ENCODE measurements at places on chromosomes 13 and 19.

- DNase-seq = no peak
These were observed 4.1 kb downstream of the U2AF2 start for GRCh38 chr19:55658846-55659459.

GRCh38 chr19:43726736-43727592 is 11.1 kb downstream of the IRGC start:
- no peak for DNase-seq

GRCh38 chr19:35000647-35001501 is 751 bp downstream of the GRAMD1A start:
- peak; percentile 28 for DNase-seq

- DNase-seq = peak; percentile 63
These were observed 5.1 kb downstream of the USE1 start for GRCh38 chr19:17220207-17220758.

DNA sequence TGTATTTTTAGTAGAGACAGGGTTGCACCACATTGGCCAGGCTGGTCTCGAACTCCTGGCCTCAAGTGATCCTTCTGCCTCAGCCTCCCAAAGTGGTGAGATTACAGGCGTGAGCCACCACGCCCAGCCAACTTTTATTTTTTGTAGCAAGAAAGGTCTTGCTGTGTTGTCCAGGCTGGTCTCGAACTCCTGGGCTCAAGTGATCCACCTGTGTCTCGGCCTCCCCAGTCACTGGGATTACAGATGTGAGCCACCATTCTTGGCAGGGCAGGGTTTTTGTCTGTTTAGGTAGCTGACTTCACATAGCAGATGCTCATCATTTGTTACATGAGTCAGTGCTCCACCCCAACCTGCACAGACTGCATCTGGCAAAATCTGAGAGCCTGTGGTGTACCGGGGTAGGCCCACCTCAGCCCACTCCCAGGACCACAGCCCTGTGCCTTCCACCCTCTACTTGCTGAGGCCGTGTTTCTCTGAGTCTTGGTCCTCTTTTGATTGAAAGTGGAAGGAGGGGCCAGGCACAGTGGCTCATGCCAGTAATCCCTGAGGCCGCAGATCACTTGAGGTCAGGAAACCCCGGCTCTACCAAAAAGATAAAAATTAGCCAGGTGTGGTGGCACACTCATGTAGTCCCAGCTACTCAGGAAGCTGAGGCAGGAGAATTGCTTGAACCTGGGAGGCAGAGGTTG is 4.2 kb upstream of the TNPO2 start:
- no peak for DNase-seq

DNA sequence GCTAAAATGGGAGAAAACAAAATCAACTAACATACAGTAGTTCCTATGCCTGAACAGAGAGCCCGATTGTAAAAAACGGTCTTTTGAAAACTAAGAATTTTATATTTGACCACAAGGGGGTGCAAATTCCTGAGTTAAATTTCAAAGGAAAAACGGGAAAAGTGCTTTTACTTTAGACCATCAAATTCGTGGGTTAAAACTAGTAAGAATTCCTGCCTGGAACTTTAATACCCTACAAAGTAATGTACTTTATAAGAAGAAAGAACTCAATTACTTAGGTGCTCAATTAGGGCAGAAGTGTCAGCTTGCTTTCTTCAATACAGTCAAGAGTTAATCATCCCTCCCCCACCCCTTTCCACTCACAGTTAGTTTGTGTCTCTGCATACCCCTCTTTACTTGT is 69.8 kb downstream of the KCNRG start:
- peak; percentile 63 for DNase-seq

DNA sequence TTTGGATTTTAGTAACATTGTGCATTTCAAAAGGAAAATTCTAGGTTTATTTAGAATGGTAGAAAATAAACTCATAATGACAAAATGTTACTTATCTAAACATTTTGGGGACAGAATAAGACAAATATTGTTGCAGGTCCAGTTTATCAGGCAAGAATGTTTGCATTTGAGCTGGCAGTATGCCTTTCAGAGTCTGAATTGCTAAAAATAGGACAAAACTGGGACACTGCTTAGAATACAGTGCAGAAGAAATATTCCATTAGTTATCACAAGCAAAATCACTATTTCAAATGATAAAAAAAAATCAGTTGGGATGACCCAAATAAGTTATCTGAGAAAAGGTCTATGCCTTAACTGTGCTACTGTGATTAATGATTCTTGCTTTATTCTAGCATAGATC is 870.3 kb upstream of the MIR17HG start:
- no peak for DNase-seq

DNA sequence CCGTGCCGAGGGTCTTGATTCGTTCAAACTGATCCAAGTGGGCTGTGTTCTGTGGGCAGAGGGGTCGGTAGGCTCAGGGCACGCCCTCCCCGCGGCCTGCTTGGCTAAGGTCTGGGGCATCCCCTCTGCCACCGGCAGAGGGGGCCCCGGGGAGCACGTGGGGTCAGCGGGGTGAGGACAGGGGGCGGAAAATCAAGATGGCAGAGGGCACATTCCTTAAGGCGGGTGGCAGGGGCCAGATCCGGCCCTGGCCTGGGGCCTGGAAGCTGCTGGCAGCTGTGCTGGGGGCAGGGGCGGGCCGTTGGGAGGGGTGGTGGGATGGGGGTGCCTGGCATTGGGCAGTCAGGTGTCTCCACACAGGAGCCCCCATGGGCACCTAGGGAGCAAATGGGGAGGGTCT is 10.7 kb downstream of the PRKACA start:
- DNase-seq = no peak

DNA sequence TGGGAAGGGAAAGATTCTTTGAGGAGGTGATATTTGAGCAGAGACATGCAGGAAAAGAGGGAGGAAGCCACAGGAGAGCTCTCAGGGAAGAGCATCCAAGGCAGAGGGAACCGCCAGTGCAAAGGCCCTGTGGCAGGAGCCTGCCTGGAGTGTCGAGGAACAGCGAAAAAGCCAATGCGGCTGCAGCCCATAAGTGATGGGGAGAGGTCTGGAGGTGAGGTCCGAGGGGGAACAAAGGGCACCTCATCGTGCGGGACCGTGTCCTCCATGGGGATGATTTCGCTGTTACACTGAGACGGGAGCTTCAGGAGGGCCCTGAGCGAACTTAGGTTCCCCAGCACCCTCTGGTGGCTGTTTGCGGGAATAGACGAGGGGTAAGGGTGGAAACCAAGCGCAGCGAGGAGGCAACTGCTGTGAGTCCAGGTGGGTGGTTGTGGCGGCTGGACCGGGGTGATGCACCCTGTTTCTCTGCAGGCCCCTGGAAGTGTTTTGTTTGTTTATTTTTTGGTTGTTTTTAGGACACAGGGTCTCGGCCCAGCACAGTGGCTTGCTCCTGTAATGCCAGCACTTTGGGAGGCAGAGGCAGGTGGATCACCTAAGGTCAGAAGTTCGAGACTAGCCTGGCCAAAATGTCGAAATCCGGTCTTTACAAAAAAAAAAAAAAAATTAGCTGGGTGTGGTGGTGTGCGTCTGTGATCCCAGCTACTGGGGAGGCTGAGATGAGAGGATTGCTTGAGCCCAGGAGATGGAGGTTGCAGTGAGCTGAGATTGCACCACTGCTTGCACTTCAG is 5.9 kb upstream of the EHD2 start:
- peak; percentile 69 for DNase-seq

DNA sequence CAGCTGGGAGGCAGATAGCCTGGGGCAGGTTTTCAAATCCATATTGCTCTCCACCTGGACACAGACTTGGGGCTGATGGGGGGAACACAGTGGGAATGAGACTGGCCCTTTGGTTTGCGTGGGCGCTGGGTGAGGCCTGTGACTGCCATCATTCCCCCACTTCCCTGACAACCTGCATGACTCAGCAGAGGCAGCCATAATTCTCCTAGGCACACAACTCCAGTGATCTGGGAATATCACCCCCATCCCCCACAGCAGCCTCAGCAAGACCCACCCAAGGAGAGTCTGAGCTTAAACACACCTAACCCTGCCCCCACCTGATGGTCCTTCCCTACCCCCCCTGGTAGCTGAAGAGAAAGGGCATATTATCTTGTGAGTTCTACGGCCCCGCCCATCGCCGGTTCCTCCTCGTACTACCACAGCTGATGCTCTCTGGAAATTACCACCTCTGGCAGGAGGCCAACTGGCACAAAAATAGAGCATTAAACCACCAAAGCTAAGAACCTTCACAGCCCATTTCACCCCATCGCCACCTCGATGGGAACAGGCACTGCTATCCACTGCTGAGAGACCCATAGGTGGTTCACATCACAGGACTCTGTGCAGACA is 71.0 kb downstream of the RNF17 start:
- no peak for DNase-seq

DNA sequence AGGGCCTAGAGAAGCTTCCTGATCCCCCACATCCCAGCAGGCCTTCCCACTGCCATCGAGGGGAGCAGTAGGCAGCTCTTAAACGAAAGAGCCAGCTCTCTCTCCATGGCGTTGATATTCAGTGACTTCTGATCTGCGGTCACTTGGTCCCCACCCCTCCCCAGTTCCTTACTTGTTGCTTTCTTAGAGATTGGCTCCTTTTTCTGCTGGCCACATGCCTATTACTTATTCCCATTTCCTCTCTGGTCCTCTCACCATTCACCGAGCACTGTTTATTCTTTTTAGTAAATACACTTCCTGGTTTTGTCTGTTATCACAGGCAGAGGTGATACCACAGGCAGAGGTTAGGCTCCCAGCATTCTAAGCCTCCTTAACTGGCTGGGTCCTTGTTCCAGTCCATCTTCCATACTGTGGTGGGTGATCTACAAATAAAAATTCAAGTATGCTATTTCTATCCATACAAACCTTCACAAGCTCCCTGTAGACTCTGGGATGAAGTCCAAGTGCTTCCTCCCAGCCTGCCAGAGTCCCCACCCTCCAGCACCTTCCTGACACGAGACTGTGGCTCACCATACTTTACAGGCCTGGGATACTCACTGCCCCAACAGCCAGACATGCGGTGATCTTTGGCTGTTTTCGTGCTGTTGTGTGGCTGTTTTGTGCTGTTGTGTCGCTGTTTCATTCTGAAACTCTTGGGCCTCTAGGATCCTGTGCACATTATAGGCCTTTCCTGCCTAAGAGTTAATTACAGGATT is 315.9 kb downstream of the ATP8A2 start:
- no peak for DNase-seq

DNA sequence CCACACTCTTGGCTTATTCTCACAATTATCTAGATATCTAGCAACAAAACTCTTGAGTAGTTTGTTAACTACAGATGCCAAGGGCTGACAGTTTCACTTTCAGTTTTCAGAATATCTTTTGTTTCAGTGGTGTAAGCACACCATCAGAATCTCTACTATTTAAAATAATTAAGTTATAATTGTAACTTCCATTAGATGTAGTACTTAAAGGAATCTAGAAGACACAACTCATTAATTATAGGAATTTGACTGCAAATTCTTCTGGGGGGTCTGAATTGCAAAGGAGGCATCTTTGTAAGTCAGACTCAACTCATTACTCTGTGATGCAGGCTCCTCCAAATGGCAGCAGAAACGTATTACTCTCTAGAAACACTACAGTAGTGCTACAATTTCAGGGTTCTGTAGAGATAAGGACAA is 44.9 kb upstream of the USPL1 start:
- DNase-seq = peak; percentile 67

Data from fibroblast of skin of right quadriceps (primary cell).